ENCODE measurements at places on chromosomes 5 and 9. TPM values are rescaled to one million over a fixed set of nuclear protein-coding genes. Genes with fewer than 3 reads are reported as not detected.

Gene DOCK8
- 1.8 TPM for total RNA-seq

Gene LPAR1
- 13.4 TPM for total RNA-seq

Gene IL9
- not detected for total RNA-seq

Gene RNF183
- not detected for total RNA-seq

Gene CEMIP2
- 43.7 TPM for total RNA-seq

Gene FAM221B
- not detected for total RNA-seq

Gene CLIC3
- not detected for total RNA-seq

Gene CDH9
- 16.0 TPM for total RNA-seq

Gene SLC45A2
- total RNA-seq: 1.2 TPM

Gene RLN2
- total RNA-seq: 1.4 TPM

Gene MARCOL
- total RNA-seq: not detected

Gene LCN12
- 0.36 TPM for total RNA-seq

Gene PCDHA1
- total RNA-seq: 7.5 TPM

Gene HAVCR1
- total RNA-seq: 0.36 TPM

Gene JAK2
- total RNA-seq: 36.4 TPM

Gene GRM6
- 0.27 TPM for total RNA-seq

Gene HSDL2
- total RNA-seq: 25.7 TPM
